ENCODE measurements at places on chromosomes 6 and 20.

GRCh38 chr6:51542475-51542874, 544.9 kb downstream of the PKHD1 start:
- DNase-seq: no peak

- DNase-seq: peak; percentile 10
These were observed 20.1 kb downstream of the RNASET2 start for GRCh38 chr6:166936079-166936787.

- no peak for DNase-seq
These were observed 208.3 kb downstream of the TASP1 start for GRCh38 chr20:13430346-13431002.

- DNase-seq: no peak
These were observed 331.5 kb downstream of the SAMD5 start for GRCh38 chr6:147839708-147840610.

GRCh38 chr6:53020005-53020744, 25.1 kb upstream of the GSTA4 start:
- DNase-seq: no peak

GRCh38 chr6:96522465-96523009, 931 bp downstream of the UFL1 start:
- peak; percentile 24 for DNase-seq

GRCh38 chr6:17865798-17866725, 121.4 kb downstream of the KIF13A start:
- no peak for DNase-seq
